Effector CD4-positive, alpha-beta T cell (primary cell): ENCODE measurements at places on chromosomes 12 and 14.

DNA sequence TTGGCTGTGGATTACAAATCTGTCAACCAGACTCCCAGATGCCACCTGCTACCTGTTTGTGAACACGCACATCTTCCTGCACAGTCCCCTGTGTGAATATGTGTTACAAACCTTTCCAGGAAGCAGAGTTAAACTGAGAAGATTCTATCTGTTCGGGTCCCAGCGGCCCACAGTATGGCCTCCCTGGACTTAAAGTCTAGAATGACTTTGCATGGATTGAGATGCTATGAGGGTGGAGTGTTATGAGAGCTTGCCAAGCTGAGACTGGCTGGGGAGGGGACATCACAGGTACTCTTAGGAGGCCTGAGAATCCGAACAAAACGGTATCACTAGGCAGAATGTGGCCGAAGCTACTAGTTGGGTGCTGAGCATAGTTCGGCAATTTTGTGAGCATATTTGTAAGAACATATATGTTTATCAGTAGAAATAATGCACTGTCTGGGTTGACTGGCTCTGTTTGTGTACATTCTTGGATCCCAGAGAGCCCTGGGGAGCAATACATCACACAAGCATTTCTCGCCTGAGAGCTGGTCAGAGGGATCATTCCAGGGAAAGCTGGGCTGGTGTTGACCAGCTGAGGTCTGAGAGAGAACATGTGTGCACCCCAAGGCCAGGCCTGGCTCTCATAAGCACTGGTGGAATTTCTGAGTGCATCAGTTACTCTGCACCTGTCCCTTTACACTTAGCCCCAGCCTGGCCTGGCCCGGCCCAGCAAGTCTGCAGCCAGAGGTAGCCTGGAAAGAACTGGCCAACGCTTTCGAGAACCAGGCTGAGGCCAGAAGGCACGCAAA lies 29.8 kb upstream of the LTBP2 start:
- no peak for DNase-seq

GRCh38 chr12:113070117-113070906 lies 13.8 kb downstream of the DTX1 start:
- DNase-seq, result no peak

DNA sequence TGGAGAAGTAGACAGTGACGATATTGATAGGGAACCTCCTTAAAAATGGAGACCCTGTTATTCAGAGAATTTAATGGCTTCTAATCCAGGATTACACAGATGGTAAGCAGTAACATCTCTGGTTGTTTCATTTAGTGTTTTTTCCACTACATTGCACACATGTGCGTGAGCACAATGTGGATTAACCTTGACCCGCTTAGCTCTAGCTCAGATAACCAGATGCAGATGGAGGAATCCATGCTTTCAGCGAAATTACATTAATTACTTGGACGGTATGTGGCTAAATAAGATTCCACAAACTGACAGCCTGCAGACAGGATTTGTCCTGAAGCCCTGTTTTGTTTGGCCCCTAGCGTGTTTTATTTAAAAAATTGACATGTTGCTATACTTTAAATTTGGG lies 378.4 kb downstream of the CCDC91 start:
- DNase-seq, result no peak

GRCh38 chr12:127101076-127101475 lies 1165.9 kb upstream of the TMEM132C start:
- DNase-seq, result no peak

- no peak for DNase-seq
Observed at GRCh38 chr14:52360831-52361230, 46.7 kb downstream of the PTGER2 start.

DNA sequence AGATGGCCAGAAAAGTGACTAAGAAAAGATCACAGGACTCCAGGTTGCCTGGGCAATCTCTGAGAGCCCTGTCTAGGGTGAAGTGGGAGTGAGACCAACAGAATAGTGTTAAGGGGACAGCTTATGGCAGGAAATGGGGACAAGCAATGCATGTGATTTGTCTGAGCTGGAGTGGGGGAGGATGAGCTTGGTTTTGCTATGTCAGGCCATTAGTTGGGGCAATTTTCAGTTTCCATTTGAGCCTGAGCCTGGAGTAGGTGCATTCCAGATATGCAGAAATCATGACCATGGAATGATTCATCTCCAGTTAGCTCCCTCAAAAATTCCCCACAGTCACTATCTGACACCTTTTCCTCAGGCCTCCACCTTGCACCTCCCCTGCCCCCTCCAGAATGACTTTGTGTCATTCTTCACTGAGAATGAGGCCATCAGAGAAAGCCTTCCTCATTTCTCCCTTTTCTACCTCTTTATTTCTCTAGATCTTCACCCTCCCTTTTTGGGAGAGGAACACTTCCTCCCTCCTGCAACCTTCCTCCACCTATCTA lies 150.9 kb upstream of the PLEKHG7 start:
- DNase-seq, result no peak

GRCh38 chr14:99181804-99182520 lies 90.0 kb downstream of the BCL11B start:
- DNase-seq, result no peak

- DNase-seq, result no peak
Observed at GRCh38 chr14:99734406-99735051, 50.4 kb downstream of the CYP46A1 start.

- DNase-seq, result no peak
Observed at GRCh38 chr12:107318556-107318805, 225.1 kb upstream of the CRY1 start.

DNA sequence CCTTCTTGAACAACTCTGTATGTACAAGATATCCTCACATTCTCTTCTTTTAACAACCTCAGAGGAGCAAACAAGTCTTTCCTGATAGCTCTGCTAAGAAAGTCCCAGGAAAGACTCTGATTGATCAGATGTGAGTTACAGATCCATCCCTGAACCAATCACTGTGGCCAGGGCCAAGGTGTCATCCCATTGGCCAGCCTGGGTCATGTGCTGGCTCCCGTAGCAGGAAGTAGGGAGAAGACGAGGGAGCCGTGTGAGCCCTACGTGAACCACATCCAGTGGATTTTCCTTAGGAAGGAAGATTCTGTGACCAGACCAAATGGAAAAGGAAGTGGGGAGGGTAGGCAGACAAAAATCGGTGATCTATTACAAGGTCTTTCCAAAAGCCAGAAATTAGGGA lies 5.6 kb downstream of the P2RX7 start:
- no peak for DNase-seq
